ENCODE measurements at places on chromosomes 3 and 15.

- no peak for DNase-seq
Measured at GRCh38 chr3:50405249-50405648, 45.9 kb upstream of the TMEM115 start.

- peak; percentile 99 for DNase-seq
Measured at GRCh38 chr15:84911879-84912660, 27.6 kb downstream of the SLC28A1 start.

DNA sequence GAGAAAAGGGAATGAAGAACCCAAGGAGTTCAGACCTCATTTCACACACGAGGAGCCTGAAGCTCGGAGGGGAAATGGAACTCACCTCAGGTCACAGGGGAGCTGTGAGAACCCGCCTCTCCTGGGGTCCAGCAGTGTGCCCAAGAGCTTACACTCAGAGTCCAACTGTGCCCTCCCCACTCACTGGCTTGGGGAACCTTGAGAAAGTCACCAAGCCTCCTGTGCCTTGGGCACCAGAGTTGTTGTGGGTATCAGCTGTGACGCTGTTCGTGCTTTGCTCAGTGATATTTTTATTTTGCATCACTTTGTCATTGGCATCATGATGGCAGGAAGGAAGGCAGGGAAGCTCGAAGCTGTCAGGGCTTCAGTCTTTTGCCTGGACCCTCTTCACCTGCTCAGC is 83.4 kb downstream of the TLE3 start:
- DNase-seq = no peak

GRCh38 chr3:158961471-158961870 is 159.6 kb downstream of the MFSD1 start:
- no peak for DNase-seq

DNA sequence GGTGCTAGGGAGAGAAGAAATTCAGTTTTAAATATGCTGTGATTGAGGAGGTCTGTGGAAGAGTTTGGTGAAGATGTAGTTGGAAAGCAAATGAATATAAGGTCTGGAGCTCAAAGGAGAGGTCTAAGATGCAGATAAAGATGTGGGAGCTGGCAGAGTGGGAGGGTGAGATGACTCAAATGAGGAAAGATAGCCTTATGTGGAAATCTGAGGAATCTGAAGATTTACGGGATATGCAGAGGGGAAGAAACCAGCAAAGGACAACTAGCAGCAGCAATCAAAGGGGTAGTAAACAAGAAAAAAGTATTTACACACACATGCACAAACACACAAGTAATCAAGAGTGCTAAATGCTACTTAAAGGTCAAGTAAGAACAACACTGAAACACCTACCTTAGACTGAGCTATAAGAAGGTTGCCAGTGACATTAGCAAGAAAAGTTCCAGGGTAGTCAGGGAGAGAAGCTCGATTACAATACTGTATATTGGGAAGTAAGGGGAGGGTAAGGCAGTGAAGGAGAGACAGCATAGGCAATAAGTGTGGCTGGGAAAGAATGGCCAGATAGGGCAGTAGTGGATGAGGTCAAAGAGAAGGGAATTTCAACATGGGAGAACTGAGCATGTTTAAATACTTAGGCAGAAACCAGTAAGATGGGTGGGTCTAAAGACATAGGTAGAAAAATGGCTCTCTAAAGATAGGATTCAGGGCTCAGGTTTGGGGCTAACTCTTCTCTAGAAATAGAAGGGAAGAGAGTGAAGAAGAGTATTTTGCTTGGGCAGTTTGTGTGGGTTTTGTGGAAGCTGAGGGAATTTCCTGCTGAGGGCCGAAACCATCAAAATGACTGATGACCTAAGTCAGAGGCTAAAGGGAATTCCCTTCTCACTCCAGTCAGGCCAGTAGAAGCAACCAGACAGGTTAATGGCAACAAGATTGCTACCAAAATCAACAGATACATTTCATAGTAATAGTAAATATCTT is 8.9 kb downstream of the CMTM6 start:
- DNase-seq = peak; percentile 56

- DNase-seq = peak; percentile 34
Measured at GRCh38 chr3:175193815-175194518, 334.8 kb downstream of the NAALADL2 start.

- no peak for DNase-seq
Measured at GRCh38 chr3:36257158-36257852, 123.0 kb upstream of the STAC start.

DNA sequence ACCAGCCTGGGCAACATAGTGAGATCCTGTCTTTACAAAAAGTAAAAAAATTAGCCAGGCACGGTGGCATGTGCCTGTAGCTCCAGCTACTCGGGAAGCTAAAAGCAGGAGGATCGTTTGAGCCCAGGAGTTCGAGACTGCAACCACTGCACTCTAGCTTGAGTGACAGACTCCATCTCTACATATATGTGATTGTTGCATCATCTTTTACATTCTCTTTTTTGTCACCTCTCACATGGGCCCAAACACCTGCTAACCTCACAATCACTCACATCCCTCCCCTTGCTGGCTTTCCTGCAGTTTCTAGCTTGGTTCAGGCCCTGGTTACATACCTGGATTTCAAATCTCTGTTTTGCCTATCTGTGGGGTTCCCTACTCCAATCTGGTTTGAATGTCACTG is 19.4 kb downstream of the MYLK start:
- no peak for DNase-seq

GRCh38 chr3:165746874-165747273 is 90.3 kb downstream of the BCHE start:
- DNase-seq = no peak

- DNase-seq = no peak
Measured at GRCh38 chr3:157914882-157915281, 191.3 kb downstream of the SHOX2 start.

- DNase-seq = no peak
Measured at GRCh38 chr3:64888165-64888564, 200.4 kb upstream of the ADAMTS9 start.

DNA sequence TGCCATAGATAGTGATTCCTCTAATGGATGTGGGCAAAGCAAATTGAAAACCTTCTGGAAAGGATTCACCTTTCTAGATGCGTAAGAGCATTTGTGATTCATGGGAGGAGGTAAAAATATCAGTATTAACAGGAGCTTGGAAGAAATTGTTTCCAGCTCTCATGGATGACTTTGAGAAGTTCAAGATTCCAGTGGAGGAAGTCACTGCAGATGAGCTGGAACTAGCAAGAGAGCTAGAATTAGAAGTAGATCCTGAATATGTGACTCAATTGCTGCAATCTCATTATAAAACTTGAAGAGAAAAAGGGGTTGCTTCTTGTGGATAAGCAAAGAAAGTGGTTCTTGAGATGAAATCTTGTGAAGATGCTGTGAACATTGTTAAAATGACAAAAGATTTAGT is 88.0 kb upstream of the ACKR4 start:
- no peak for DNase-seq

DNA sequence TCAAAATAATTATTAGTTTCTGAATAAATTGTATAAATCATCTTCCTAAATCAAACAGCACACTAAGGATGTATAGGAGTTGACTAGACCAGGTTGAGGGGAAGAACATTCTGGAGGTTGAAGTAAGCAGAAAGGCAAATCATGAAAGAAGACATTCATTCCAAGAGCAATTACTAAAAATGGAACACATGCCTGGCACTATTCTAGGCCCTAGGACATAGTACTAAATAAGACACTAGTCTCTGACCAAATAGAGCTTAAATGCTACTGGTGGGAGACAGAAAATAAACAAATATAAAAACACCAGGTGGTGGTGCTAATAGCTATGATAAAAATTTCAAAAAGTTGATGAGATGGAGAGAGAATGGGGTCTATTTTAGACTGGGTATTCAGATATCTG is 190.1 kb downstream of the TBC1D5 start:
- DNase-seq = no peak

GRCh38 chr3:29525254-29525881 is 244.5 kb downstream of the RBMS3 start:
- peak; percentile 93 for DNase-seq

DNA sequence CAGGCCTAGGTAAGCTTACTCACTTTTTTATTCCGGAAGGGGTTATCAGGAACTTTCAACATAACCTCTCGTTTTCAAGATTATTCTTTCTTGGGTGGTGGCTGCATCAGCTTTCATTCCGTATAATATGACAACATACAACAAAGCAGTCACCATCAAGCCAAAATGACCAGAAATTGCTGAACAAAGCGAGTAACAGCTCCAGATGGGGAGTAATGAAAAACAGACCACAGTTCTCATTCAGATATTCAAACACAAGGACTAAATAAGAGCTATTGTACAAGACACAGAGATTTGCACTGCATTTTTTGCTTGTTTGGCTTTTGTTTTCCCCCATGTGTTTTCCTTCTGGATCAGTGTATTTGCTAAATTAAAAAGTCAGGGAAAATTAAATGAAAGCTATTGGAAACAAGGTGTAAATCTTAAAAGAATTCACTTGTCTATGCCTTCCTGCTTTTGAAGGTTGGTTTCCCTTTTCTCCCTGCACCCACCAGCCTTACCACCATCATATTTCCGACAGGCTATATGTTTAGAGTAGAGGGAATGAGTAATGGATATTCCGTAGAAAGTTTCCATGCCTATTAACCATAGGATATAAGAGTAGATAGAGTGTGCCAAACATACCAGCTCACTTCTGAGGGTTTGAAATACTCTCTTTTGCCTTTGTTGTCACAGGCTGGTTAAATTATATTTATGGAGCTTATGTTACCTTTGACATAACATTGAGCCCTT is 213.6 kb downstream of the RBMS3 start:
- peak; percentile 29 for DNase-seq

DNA sequence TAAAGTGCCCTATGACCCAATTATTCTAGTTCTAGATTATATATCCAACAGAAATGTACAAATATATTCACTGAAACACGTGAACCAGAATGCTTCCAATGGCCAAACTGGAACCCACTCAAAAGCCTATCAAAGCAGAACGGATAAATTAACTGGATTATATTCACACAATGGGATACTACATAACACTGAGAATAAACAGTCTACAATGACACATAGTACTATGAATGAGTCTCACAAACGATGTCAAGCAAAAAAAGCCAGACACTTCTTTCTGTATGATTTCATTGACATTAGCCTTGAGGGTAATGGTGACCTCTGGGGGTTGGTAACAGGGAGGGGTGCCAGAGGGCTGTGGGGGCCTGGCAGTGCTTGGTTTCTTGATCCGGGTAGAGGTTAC is 50.9 kb upstream of the HACD2 start:
- DNase-seq = no peak

GRCh38 chr15:100983221-100983620 is 64.1 kb downstream of the LRRK1 start:
- no peak for DNase-seq

GRCh38 chr3:149021830-149022229 is 30.5 kb downstream of the GYG1 start:
- DNase-seq = no peak

DNA sequence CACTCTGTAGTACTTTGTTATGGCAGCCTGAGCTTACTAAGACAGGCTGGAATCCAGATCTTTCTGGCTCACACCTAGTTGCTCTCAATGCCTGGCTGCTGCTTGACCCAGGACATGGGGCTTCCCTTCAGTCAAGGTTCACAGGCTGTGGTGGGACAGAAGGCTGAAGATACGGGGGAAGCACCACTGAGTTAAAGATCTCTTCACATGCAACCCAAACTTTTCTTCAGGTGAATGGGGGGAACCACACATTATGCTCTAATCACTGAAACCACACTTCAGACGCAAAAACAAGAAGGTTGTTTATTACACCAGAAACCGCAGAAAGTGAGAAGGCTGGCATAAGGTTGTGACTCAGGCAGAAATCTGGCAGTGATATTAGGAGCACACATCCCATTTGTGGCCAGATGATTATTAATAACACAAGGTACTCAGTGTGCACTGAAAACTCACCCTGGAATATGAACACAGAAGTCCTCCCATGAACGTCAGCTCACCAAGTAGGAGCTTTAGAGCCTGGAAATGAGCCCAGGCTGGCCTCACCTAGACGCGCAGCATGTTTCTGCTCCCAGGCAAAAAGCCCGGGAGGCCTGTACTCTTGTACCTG is 230.5 kb upstream of the CHRNA7 start:
- DNase-seq = no peak

GRCh38 chr3:151467069-151467468 is 6.2 kb upstream of the IGSF10 start:
- no peak for DNase-seq

DNA sequence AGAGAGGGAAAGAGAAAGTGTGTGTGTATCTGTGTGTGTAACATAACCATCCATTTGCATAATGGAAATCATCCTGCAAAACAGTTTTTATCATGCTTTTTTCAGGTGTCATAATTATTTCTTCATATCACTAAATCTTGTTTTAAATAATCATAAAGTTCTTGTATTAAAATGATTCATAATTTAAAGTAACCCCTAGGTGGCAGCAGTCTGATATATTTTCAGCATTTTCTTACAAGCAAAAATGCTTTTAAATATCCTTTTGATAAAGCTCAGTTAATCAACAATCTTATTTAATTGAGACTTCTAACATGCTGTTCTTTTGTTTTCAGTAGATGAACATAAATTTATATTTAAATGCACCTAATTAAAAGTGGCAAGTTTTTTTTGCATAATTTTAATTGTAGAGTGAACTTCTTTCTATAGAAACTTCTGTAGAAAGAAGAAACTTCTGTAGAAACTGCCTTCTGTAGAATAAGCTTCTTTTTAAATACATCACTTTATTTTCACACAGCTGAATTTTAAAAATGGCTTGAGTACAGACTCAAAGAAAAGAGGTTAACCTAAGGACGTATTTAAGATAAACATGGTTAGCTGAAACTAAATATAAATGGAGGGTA is 72.5 kb downstream of the OPA1 start:
- DNase-seq = peak; percentile 57

DNA sequence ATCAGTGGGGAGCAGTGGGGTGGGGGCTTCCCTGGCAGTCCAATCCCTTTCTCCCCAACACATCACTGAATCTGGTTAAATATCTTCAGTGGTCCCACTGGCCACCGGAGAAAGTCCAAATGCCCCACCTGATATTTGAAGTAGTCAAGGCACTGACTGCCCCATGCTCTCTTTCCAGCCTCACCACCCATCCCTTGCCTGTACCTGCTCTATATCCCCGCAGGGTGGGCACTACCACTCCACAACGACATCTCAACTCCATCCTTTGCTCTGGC is 101.7 kb downstream of the DAPK2 start:
- no peak for DNase-seq

DNA sequence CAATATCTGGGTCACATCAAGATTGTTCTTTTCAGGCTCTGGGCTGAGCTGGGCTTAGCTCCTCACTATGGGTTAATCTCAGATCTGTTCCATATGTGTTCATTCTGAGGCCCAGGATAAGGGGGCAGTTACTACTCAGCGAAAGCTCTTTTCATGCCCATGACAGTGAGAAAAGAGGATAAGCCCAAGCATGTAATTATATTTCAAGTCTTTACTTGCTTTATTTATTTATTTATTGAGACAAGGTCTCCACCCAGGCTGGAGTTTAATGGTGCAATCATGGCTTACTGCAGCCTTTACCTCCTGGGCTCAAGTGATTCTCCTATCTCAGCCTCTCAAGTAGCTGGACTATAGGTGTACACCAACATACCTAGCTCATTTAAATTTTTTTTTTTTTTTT is 44.7 kb upstream of the SELENOK start:
- DNase-seq = no peak

DNA sequence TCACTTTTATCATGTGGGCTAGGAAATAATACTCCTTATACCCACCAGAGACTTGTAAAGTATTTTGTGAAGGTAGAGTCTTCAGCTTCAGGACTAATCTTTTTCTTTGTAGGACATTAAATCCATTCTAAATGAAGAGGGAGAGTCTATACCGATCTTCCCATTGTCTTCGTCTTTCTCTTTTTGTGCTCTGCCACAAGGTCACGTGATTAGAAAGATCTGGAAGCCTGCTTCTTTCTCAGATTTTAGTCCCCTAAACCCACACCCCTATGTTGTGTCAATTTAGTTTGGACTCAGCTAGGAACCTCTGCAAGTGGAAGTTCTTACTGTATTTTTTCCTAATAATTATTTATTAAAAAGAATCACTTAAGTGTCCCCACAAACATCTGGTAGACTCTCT is 507.3 kb downstream of the PYDC2 start:
- DNase-seq = no peak
